Activated gamma-delta T cell treated with anti-CD3 and anti-CD28 coated beads, Interleukin-2, amount 50 U/mL, for 16 hours (primary cell): ENCODE measurements at places on chromosomes 7 and 10.

- no peak for DNase-seq
These were observed 663 bp downstream of the MACC1 start for GRCh38 chr7:20216406-20217036.

DNA sequence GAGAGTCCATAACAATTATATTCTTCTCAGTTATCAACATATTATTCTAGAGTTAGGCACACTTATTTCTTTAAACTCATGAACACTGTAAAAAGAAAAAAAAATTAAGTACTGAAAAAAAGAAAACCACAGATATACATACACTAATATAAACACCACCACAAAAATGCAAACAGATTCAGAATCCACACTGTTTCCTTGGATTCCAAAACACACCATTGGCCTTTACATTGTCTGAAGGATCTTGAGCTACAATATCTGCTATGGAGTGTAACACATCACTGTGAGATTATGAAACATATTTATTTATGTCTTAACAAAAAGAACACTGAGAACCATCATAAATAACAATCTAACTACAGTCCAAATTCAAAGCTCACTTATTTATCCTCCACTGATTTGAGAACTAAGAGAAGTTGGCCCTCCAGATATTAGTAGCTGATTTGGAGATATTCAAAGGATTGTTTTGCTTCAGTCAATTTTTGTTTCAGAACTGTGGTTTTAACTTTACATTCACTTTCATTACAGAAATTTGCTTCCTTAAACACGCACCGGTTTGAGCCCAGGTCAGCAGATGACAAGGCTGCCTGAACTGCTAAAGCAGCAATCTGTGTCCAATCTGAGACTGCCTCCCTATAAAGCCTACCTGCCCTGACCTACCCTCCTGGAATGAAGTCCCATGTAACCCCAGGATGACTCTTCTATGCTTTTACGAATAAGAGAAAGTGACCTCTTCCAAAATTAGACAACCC lies 47.0 kb upstream of the CDK1 start:
- no peak for DNase-seq

GRCh38 chr7:5463031-5463430 lies 39.4 kb upstream of the TNRC18 start:
- DNase-seq, result no peak

DNA sequence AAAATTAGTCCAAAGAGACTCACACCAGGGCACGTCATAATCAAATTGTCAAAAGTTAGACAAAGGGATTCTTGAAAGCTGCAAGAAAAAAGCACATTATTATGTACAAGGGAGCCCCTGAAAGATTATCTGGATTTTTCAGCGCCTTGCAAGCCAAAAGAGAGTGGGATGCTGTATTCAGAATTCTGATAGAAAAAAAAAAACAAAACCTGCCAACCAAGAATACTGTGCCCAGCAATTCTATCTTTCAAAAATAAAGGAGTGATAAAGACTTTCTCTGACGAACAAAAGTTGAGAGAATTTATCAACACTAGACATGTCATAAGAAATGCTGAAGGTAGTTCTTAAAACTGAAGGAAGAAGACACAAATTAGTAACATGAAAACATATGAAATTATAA lies 240.2 kb downstream of the SNX13 start:
- no peak for DNase-seq
